GM13976 (cell line): ENCODE measurements at places on chromosomes 5 and 9.

DNA sequence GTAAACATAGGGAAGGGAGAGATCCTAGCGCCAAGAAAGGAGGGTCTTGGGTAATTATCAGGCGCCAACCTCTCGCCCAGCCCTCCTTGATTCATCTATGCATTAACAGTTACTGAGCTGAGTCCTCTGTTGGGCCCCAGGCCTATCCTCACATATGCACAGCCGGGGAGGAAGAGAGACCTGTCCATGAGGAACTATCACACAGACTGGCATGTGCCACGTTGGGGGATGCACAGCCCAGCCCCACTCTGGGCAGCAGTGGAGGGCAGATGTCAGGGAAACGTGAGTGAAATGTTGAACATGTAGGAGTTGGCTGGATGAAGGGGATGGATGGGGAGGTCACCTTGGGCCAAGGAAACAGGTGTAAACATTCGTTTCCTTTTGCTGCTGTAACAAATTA is 18.8 kb upstream of the ENHO start:
- no peak for DNase-seq

DNA sequence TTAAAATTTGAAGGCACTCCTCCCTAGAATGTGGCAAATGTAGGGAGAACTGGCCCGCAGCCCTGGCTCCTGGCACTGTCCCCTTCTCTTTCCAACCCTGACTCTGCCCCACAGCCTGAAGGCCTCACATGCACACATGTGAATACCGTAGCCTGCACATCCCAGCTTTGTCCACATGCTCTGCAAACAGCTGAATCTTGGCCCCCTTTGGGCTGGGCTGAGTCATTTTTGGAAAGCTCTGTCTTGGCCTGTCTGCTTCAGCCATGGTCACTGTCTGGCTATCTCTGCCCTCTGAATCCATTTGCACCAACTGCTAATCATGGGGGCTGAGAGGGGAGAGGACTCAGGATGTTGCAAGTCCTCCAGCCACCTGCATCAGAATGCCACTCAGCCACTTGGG is 22.1 kb upstream of the GALNT10 start:
- DNase-seq: no peak

DNA sequence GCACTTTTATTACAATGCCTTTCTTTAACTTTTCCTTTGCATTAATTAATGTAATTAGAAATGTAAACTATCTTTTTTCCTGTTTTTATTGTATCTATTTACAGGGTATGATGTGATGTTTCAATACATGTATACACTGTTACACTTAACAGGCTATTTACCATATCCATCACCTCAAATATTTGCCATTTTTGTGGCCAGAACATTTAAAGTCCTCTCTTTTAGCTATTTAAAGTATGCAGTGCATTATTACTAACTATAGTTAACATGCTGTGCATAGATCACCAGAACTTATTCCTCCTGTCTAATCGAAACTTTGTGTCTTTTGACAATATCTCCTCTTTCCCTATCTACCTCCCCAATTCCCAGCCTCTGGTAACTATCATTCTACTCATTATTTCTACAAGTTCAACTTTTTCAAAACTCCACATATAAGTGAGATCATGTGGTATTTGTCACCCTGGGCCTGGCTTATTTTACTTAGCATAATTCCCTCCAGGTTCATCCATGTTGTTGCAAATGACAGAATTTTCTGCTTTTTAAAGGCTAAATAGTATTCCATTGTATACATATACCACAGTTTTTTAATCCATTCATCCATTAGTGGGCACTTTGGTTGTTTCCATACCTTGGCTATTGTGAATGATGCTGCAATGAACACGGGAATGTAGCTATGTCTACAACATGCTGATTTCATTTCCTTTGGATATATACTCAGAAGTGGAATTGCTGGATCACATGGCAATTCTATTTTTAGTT is 32.8 kb downstream of the OR2K2 start:
- no peak for DNase-seq

DNA sequence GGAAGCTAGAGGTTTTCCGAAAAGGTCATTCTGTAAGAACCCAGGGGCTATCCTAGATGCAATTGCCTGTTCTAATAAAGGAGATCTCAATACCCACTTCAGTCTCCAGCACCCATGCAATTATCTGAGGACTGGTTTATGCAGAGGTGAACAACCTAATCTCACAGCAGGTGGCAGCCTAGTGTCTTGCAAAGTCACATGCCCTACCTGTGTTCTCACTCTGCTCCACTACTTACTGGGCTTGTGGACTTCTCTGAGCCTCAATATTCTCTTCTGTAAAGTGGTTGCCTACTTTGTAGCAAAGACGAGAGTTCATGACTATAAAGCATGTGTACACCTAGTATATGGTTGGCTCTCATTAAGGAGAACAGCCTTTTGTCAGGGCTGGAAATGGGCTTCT is 21.0 kb upstream of the ALDH1B1 start:
- DNase-seq: peak; percentile 72

- no peak for DNase-seq
These were observed 249.4 kb downstream of the FAM170A start for GRCh38 chr5:119878712-119879111.

DNA sequence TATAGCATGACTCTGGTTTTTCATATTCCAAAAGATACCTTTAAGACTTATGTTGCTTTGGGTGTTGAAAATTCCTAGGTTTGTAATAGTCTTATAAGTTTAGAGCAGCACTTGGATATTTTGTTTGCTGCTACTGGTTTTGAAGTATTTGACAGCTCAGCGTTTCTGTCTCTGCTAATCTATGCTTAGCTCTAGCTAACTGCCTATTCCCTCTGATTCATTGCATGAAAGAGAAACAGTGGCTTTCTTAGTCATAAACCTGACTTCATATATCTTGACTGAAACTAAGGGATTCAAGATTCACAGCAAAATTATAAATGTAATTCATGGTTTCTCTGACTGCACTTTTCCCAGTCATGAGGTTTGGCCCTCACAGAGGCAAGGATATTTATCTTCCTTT is 35.6 kb upstream of the ANXA1 start:
- DNase-seq: no peak

DNA sequence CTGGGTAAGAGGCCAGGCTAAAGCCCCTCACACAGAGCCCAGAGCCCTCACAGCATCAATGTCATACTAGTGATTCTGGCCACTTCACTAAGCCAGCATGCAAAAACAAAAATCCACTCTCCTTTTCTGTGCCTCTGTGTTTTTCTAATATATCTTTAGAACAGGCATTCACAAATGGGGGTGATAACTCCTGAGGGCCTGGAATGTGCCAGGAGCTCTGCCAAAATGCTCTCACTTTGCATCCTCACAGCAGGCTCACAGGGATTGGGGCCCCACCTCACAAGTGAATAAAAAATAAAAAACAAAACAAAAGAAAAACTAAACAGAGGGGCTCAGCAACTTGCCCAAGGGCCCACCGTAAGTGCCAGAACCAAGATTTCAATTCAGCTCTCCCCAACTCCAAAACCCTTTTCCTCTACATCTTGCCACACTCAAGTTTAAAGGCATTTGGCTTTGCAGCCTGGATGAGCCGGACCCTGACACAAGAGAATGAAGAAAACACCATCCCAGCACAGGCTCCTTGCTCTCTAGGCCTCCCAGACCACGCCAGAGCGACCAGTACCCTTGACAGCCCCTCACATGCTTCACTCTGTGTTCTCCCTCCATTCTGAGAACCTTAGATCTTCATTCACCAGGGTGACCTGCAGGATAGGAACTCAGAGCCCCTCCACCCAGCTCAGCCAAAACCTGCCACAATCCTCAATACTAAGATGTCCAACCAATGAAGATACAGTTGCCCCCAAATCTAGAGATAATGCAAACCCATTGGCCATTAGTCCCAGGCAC is 51.3 kb downstream of the SAXO1 start:
- no peak for DNase-seq
